ENCODE measurements at places on chromosomes 3 and 15.

DNA sequence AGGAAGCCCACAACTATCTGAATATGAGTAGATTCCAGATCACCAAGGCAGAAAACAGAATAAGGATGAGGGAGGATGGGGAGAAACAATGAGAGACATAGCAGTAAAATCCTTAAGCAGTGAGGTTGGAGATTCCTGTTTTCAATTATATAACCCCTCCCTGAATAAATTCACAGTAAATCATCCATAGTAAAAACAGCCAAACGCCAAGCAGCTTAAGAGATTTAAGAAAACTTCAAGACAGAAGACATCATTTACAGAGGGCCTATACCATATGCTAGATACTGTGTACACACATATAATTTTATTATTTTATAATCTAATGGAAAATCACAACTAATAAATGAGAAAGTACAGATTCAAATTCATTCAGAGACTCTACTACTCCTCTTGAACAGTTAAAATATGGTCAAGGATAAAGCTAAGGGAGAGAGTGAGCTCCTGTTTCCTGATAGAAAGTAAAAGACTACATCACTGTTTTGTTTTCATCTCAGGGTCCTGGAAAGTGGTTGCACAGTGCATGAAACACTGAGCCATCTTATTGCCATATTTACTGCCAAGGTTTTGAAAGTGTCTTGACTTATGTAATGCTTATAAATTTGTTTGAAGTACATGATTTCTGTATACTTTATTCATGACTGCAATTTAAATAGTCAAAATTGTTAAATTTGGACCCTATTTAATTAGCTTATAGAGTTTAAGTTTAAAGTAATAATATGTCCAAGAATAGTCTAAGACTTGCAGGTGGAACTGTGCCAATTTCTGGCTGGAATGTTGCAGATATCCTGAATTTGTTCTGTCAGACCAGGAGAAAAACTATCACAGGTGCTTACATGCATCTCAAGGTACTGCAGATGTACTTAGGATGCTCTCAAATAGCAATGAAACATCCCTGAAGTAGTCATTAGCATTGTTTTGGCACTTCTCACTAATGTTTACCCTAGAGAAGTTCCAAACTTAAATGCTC is 141.4 kb downstream of the TBL1XR1 start:
- DNase-seq, result no peak

DNA sequence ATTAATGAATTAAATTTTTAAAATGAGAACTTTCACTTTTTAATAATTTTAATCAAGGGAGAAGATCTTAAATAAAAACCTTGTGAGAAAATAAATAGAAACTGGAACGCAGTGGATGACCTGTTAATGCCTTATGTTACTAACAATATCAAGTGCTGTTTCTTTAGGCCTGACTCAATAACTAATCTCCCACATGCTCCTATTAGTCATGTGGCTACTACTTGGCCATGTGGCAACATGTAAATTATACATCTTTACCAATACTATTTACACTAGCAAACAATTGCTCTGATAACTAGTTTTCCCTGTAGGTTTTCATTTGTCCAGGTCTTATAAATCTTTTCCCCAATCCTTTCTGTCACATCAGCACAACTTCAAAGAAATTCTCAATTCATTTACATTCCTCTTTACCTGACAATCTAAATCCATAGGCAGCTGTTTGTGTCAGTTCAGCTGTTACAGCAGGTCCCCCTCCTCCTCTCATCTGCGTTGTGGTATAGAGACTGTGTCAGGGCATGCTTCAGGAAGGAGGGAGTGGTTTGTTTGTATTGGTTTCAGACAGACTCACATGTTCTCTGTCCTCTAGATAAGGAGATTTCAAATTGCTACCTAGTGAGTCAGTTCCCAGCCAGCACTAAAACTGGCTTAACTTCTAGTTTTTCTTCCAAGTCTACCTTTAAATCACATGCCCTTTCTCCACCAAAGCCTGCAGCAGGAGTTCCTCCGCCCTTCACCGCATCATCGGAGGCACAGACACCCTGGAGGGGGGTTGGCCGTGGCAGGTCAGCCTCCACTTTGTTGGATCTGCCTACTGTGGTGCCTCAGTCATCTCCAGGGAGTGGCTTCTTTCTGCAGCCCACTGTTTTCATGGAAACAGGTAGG is 11.3 kb upstream of the C3orf52 start:
- peak; percentile 25 for DNase-seq

- no peak for DNase-seq
Measured at GRCh38 chr3:181318321-181318720, 328.8 kb upstream of the DNAJC19 start.

DNA sequence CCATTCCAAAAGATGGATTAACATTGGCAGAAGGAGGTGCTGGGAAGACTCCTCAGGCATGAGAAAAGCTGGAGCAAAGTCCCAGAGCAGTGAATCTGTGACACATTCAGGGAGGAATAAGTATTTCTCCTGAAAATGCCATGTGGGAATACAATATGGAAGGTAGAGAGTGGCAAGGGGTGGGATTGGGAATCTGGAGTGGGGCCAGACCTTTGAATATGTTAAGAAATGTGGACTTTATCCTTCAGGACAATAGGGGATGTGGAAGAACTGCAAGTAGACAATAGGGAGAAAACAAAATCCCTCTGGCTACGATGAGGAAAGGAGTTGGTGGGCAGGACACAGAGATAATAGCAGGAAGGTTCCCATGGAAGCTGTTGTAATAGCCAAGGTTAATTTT is 305.6 kb upstream of the TGFBR2 start:
- no peak for DNase-seq

Data from activated naive CD4-positive, alpha-beta T cell treated with Interleukin-2 at 50 U/mL for 16 hours (primary cell).